ENCODE measurements at places on chromosomes 1 and 21.

DNA sequence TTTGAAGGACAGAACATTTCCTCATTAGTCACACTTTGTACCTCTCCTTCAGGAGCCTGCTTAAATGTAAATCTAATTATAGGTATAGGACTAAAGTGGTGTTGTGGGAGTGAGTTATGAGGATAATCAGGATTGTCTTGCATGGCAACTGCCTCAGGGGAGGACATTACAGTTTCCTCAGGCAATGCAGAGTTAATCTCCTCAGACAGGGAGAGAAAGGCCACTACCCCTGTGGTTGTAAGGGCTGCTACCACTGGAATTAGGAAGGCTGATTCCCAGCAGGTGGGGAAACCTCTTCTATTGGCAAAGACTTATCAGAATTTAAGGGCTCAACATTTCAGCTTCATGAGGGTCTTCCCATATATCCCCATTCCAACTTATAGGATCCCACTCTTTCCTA lies 286.8 kb upstream of the PBX1 start:
- DNase-seq = no peak

GRCh38 chr21:31612894-31613785 lies 46.4 kb upstream of the SOD1 start:
- no peak for DNase-seq

- no peak for DNase-seq
Measured at GRCh38 chr1:248696261-248696660, 6.3 kb downstream of the OR14I1 start.

DNA sequence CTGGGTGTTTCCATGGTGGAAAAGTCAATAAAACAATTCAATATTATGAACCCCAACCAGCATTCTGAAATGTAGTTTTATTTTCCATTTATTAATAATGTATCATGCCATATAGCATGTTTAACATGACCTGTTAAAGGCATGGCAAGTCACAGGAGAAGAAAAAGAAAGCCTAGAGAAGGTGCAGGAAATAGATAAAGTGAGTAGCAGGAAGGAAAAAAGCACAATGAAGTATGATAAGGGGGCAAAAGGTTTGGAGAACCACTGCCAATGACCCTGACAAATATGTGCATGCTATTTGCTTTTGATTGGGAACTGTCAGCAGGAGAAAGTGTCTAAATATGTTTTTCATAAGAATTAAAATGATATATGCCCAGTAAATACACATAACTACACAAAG lies 85.6 kb downstream of the HMCN1 start:
- DNase-seq = peak; percentile 88

DNA sequence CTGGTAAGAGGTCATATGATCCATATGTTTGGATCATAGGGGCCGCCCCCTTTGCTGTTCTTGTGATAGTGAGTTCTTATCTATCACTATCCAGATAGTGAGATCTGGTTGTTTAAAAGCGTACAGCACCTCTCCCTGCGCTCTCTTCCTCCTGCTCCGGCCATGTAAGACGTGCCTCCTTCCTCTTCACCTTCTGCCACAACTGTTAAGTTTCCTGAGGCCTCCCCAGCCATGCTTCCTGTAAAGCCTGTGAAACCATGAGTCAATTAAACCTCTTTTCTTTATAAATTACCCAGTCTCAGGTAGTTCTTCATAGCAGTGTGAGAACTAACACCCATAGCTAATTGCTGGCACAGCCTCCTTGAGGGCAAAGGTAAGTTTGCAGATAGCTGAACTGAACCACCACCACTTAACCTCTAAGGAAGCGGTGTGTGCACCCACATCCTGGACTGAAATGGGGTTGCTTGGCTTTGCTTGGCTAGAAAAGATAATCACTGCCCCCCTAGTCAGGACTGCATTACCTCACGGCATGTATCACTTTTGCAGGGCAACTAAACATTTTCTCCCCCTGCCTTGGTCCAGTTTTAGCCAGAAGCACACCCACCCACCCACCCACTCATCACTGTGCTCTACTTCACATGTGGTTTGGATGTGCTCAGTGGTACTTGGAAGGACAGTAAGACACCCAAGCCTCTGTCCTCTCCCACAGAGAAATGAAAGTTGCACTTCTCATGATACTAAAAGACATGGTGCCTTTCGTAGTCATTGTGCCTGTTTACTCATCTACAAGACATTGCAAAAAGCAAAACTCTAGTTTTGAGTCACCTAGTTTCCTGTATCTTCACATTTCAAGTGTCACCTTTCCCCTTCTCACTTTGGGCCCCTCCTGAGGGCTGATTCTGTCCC lies 23.1 kb upstream of the PTAFR start:
- no peak for DNase-seq

- no peak for DNase-seq
Measured at GRCh38 chr1:244674446-244674845, 21.5 kb downstream of the DESI2 start.

DNA sequence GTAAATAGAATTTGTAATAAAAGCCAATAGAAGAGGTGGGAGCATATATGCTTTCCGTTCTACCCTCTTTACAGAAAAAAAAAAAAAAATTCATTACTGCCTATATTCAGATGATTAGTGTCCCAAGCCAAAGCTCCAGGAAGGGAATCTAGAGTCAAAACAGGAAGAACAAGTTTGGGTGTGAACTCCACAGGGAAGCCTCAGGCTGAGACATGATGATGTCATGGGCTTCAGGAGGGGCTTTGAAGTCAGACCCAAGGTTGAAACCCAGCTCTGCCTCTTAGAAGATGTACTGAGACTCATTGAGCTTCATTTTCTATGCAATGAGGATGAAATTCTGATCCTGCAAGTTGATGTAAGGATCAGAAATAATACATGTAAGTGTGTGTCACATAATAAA lies 250.0 kb upstream of the ADGRL2 start:
- no peak for DNase-seq

- no peak for DNase-seq
Measured at GRCh38 chr1:6197746-6198427, 1.5 kb downstream of the RPL22 start.

GRCh38 chr1:45299296-45299695 lies 27.4 kb upstream of the HPDL start:
- no peak for DNase-seq

- no peak for DNase-seq
Measured at GRCh38 chr1:39722495-39722894, 16.2 kb upstream of the PPIE start.

- DNase-seq = peak; percentile 28
Measured at GRCh38 chr1:32954168-32954567, 10.4 kb downstream of the RNF19B start.

- DNase-seq = no peak
Measured at GRCh38 chr1:170073893-170074249, 624 bp downstream of the KIFAP3 start.

DNA sequence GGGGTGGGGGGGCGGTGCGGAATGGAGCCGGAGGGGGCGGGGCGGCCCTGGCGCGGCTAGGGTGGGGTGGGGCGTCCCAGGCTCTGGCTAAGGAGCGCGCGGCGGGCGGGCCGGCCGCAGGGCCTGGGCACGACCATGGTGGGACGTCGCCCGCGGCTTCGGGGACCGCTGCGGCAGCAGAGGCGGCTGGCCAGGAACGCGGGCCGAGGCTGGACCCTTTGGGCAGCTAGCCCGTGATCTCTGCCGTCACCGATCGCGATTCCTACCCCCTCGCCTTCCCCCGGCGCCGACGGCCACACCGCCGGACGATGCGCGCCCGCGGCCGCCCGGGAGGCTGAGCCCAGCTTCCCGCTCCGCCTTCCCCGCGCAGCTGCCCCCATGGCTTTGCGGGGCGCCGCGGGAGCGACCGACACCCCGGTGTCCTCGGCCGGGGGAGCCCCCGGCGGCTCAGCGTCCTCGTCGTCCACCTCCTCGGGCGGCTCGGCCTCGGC lies at the start of gene MAP3K21:
MAP3K21 (plus strand) TSS at position 74 of the 491 bp plus-strand sequence; CDS start at position 379, 305 bp downstream.
- DNase-seq = no peak

GRCh38 chr1:111227434-111227833 lies at the start of gene CHI3L2:
CHI3L2 (plus strand) TSS chr1:111227713; CDS start chr1:111227730, 17 bp downstream.
- no peak for DNase-seq

DNA sequence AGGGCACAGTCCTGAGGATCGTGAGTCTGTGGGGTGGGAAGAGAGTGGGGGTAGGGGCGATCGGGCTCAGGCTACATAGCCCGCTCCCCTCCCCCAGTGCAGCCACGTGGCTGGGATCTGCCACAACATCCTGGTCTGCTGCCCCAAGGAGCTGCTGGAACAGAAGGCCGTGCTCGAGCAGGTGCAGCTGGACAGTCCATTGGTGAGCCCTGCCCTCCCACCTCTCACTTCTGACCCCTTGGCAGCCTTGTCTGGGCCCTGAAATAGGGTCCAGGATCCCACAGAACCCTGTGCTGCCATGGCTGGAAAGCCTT lies 5.0 kb downstream of the CNKSR1 start:
- no peak for DNase-seq

GRCh38 chr1:22567197-22567596 lies 3.9 kb downstream of the EPHA8 start:
- DNase-seq = no peak

DNA sequence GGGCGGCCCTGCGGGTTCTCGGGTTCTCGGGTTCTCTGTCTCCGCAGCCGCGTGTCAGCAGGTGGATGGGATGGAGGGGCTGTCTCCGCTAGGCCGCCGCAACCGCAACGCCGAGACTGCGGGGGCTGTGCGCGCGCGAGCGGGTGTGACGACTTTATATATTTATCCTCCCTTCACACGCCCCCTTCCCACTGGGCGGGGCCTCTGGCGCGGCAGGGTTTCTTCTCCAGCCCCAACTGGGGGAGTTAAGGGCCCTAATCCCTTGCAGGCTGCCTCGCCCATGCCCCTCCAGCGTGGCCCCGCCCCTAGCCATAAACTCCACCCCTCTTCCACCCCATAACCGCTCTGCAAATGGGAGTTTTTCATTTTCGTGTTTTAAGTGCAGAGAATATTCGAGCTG lies 3.4 kb downstream of the IGSF21 start:
- DNase-seq = no peak

DNA sequence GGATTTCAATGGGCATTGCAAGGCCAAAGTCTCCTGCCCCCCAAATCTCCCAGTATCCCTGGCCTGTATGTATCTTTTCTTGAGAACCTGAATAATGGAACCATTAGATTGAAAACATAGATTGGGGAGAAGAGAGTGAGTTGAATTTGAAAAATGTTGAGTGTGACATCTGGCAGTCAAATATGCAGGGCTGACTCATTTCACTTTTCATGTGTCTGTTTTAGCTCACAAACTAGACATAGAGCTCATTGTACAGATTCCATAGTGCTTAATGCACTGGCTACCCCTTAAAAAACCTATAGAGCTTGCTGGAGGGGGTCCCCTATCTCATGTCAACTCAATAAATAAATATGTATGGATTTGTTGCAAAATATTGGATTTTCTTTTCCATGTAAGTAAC lies 30.8 kb downstream of the DDR2 start:
- no peak for DNase-seq

- no peak for DNase-seq
Measured at GRCh38 chr1:111505641-111506119, 2.2 kb upstream of the ADORA3 start.

GRCh38 chr1:53681977-53682685 lies 56.8 kb downstream of the GLIS1 start:
- peak; percentile 77 for DNase-seq

DNA sequence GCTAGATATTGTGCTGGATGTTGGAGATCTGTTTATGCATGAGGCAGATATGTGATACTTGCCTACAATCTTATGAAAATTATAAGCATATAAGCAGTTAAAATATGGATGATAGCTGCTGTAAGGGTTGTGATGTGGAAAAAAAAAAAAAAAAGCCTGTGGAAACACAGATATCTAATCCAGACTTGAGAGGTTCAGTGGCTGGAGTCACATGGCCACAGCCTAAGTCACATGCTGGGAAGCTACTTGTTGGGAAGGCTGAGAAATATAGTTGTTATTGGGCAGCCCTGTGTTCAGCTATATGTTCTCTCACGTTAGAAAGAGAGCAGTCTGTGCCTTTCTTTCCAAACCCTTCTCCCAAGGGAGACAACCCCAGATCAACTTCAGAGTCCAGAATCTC lies 15.1 kb downstream of the RAVER2 start:
- DNase-seq = no peak

DNA sequence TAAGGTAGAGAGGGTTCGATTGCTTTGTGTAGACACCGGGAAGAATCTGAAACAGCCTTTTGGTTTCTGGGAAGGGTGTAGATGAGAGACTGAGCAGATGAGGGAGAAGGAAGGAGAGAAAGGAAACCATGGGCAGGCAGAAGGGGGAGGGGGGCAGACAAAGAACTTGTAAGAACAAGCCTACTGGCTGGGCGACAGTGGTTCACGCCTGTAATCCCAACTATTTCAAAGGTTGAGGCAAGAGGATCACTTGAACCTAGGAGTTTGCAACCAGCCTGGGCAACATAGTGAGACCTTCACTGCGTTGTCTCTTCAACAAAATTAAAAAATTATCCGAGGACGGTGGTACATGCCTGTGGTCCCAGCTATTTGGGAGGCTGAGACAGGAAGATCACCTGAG lies 106.2 kb downstream of the TM2D1 start:
- DNase-seq = no peak

GRCh38 chr1:226779561-226779960 lies 40.5 kb upstream of the ITPKB start:
- no peak for DNase-seq

GRCh38 chr1:156089704-156090103 lies 7.4 kb upstream of the MEX3A start:
- DNase-seq = no peak

DNA sequence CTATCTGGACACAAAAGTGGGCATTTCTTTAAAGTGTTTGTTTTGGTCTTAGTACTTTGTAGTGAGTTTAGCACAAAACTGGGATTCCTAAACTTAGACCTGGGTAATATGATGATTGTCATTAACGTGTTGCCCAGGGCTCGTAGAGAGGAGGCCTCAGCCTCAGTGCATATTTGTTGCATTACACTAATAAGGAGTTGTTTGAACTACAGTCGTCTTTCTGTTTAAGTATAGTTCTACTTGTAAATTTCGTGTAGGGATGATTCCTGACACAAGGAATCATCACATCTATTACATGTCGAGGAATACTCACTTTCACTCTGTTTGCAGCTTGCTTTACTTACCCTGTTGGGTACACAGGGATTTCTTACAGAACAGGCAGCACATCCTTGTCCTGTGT lies 85.0 kb downstream of the PRDM2 start:
- no peak for DNase-seq

GRCh38 chr21:45379901-45380330 lies 25.0 kb upstream of the COL18A1 start:
- no peak for DNase-seq
